ENCODE measurements at places on chromosomes 6 and 20. TPM values are rescaled to one million over a fixed set of nuclear protein-coding genes. Genes with fewer than 3 reads are reported as not detected.

Gene KHDC1
- polyA plus RNA-seq, result 25.3 TPM

Gene SYCP2
- 0.07 TPM for polyA plus RNA-seq

Gene CST4
- not detected for polyA plus RNA-seq

Gene NSFL1C
- 85.8 TPM for polyA plus RNA-seq

Gene MMP24OS
- 61.4 TPM for polyA plus RNA-seq

Gene MUC21
- polyA plus RNA-seq, result not detected

Gene RIN2
- polyA plus RNA-seq, result 18.4 TPM
